Sigmoid colon (tissue), 7 donors: ENCODE measurements at places on chromosomes 7 and 10. TPM values are rescaled to one million over a fixed set of nuclear protein-coding genes. Genes with fewer than 3 reads are reported as not detected.

- H3K36me3 ChIP-seq, result no peaks in the 10 kb centered on the region
- no peaks in the 10 kb centered on the region for H3K4me1 ChIP-seq
- no peak overlapping the region for H3K4me3 ChIP-seq
- DNase-seq, result no peak
- H3K27me3 ChIP-seq, result no peaks in the 10 kb centered on the region
These were observed 623.6 kb downstream of the PTPRN2 start for GRCh38 chr7:157964016-157964415.

DNA sequence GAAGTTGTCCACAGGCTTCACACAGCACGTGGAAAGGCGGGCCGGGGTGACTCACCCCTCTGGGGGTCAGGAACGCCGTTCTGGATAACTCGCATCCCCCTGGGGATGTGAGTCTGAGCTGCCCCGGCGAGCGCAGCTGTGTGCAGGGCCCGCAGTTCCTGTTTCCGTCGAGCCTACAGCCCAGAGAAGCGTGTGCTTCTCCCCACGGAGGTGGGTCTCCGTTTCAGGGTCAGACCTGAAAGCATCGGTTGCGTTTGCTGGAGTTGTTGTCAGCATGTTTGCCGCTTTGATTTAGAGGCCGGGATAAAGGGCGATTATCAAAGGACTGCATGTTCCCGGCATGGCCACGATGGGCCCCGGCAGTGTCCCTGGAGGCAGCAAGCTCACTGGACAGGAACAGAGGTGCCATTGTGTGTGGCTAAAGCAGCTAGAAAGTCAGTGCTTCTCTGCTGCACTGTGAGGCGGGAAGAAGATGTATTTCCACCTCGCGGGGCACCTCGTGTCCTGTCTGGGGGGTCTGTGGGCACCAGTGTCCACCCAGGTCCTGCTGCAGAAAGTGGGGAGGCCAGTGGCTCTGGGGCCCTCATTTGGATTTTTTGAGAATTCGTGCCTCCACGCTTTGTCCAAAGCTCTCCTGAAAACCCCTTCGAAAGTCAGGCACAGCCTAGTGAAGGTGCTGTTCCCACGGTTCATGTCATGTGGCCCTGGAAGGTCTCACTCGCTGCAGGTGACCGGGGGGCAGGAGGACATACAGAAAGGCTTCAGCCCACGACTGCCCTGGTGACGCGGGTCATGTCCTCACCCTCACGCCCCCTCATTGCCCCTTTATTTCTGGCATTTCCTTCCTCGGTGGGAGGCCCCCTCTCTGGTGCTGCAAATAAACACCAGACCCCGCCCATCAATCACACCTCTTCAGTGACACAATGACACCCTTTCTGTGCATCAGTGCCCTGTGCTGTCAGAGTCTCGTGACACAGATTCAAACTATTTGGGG is 27.4 kb upstream of the GDI2 start:
- no peak for DNase-seq
- H3K27me3 ChIP-seq, result no peaks in the 10 kb centered on the region
- no peaks in the 10 kb centered on the region for H3K36me3 ChIP-seq
- no peak overlapping the region for H3K4me3 ChIP-seq
- no peak overlapping the region for H3K27ac ChIP-seq

GRCh38 chr7:84950836-84951235 is 236.0 kb downstream of the SEMA3D start:
- no peaks in the 10 kb centered on the region for H3K36me3 ChIP-seq
- no peak overlapping the region for H3K27ac ChIP-seq
- no peak for DNase-seq
- no peaks in the 10 kb centered on the region for H3K27me3 ChIP-seq

DNA sequence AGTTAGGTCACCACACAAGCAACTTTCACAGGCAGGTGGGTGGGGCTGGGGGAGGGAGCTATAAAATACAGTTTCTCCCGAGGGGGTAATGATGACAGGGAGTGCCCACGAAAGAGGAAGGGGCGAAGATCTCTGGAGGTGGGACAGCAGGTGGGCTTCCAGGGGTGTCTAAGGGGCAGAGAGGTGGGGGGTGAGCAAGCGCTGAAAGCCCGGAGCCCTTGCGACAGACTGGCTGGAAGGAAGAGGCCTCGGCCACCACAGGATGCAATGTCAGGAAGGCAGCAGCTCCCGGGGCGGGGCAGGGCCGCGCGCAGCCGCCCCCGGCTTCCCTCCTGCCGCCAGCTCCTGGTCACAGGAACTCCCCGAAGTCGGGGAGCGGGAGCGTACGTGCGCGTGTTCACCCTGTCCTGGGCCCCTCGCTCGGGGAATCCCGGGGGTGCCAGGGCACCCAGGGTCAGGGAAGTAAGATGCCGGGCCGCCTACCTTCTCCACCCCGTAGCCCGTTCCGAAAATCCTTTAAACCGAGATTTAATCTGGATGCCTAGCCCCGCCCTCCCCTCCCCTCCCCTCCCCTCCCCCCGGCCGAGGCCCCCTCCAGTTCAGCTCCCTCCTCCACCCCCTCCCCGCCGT is 105.2 kb upstream of the PPIF start:
- H3K27ac ChIP-seq, result peak overlapping the region; percentile 98
- peaks cover 89% of the 10 kb centered on the region for H3K4me1 ChIP-seq
- no peaks in the 10 kb centered on the region for H3K36me3 ChIP-seq
- H3K4me3 ChIP-seq, result peak overlapping the region; percentile 37
- peak; percentile 88 for DNase-seq

DNA sequence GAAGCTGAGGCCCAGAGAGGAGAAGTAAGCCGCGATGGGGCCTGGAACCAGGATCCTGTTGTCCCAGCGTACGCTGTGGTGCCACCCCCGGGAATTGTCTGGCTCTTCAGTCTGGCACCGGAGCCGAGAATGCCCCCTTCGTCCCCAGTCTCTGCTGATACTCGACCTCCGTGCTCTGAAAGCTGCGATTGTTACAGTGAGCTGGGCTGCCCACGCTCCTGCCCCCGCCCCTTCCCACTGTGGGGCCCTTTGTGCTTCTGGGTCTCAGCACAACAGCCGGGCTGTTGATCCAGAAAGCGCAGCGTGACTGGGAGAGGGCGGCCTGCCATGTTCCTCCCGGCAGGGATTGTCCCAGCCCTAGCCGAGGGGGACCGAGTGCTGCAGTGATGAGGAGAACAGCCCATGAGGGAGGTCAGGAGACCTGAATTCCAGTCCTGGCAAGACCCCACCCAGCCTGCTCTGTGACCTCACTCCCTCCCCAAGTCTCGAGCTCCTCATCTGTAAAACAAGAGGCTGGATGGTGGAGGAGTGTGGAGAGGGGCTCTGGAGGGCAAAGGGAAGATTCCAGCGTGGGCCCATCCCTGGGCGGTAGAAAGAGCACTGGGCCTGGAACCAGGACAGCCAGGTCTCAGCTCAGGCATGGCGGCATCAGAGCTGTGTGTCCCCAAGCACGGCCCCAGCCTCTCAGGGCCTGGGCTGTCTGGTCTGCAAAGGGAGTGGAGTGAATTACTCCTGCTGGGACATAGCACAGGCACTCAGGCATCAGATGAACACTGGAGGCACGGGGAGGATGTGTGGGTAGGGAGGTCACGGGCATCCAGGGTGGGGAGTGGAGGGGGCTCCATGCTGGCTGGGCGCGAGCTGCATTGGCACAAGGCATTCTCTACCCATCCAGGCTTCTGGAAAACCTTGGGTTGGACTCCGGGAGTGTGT is 43.6 kb downstream of the TSPAN15 start:
- no peak overlapping the region for H3K4me3 ChIP-seq
- no peaks in the 10 kb centered on the region for H3K36me3 ChIP-seq
- H3K27me3 ChIP-seq, result no peaks in the 10 kb centered on the region
- H3K27ac ChIP-seq, result peak overlapping the region; percentile 82

The TCF7L2 gene
- total RNA-seq, result 20.3 TPM

- no peak overlapping the region for H3K4me3 ChIP-seq
- DNase-seq, result no peak
- no peaks in the 10 kb centered on the region for H3K36me3 ChIP-seq
- no peaks in the 10 kb centered on the region for H3K4me1 ChIP-seq
These were observed 257.2 kb downstream of the TWIST1 start for GRCh38 chr7:18860221-18860620.

The HIP1 gene
- 7.2 TPM for total RNA-seq

DNA sequence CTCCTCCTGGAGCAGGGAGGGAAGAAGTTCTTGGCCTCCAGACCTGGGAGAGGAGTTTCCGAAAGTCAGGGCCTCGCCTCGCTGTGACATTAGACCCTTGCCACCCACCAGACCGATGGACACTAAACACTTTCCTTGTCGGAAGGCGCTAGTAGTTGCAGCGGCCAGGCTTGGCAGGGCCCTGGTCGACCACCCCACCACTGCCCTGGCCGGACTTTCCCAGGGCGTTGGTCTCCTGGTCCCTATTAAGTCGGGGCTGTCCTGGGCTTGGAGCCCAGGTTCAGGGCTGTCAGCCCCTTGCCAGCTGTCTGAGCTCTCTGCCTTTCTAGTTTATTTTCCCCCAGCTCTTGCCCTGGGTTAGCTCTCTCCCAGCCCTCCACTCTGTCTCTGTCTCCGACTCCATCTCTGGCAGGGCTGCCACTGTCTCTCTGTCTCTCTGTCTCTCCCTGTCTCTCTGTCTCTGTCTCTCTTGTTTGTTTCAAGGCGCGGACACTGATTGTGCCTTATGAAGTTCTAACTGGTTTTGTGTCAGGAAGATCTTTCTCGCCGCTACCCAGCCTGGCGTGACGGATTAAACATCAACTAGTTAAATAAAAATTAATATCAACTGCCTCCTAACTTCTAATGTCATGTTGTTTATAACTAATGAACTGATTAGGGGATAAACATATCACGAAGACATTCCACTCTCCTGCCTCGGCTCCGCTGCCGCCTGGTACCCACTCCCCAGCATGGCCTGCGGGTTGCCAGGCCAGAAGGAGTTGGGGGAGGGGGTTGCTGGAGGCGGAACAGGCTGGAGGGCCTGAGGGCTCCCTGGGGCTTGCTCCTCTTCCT is 13.8 kb upstream of the PAX2 start:
- no peaks in the 10 kb centered on the region for H3K36me3 ChIP-seq
- peaks cover 34% of the 10 kb centered on the region for H3K4me1 ChIP-seq
- H3K27me3 ChIP-seq, result peaks cover 37% of the 10 kb centered on the region
- H3K27ac ChIP-seq, result no peak overlapping the region
- H3K4me3 ChIP-seq, result no peak overlapping the region
- no peak for DNase-seq

- H3K36me3 ChIP-seq, result peaks cover 74% of the 10 kb centered on the region
- H3K4me1 ChIP-seq, result no peaks in the 10 kb centered on the region
- no peak overlapping the region for H3K4me3 ChIP-seq
These were observed 33.0 kb downstream of the PSAP start for GRCh38 chr10:71817831-71818655.

DNA sequence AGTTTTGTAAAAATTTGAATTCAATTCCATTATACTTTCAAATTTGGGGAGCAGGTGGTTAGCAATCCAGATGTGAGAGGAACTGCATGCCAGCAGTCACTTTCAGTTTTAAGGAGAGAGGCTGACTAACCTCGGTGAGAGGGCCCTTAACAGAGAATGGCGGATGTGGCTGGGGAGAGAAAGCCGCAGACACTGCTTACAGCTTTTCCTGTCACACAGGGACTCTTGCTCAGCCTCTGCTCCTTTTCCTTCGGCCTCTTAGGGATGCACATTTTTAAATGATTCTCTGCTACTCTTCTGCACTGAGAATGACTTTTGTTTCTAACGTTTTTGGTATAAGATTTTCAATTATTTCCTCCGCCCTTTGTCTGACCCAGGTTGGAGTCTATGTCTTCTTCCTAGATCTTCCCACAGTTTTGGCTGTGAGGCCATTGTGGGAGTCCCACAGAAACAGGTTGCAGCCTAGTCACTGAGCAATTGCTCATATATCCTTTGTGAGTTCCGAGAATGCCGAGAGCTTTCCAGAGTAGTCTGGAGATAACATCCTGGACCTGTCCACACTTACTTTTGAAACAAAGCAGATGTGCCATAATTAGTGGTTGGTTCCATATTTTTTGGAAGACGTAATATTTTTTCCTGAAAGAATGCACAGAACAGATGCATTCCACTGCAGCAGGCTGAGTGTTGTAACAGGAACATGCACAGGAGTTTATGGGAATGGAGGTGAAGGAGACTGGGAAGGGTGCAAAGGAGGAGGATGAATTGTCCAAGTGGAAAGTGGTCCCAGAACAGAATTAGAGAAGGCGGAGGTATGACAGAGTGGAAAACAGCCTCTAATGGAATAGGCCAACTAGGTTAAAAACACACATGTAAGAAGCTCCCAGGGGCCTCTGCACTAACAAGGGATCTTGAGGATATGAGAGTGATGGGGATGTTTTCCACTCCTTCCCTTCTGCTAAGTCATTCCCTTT is 168.0 kb upstream of the ZNF32 start:
- peak; percentile 76 for DNase-seq
- no peaks in the 10 kb centered on the region for H3K27me3 ChIP-seq

GRCh38 chr10:99329304-99329553 is at the start of gene CNNM1:
Gene CNNM1 (plus strand): TSS chr10:99329356. CDS start chr10:99329388, 32 bp downstream.
- DNase-seq, result peak; percentile 74
- peaks cover 18% of the 10 kb centered on the region for H3K4me1 ChIP-seq
- peak within 1 kb of the TSS; percentile 55 for H3K4me3 ChIP-seq
- peak within 1 kb of the TSS; percentile 59 for H3K27ac ChIP-seq
- no peaks in the 10 kb centered on the region for H3K36me3 ChIP-seq

The SLC4A2 gene
- 98.9 TPM for total RNA-seq

DNA sequence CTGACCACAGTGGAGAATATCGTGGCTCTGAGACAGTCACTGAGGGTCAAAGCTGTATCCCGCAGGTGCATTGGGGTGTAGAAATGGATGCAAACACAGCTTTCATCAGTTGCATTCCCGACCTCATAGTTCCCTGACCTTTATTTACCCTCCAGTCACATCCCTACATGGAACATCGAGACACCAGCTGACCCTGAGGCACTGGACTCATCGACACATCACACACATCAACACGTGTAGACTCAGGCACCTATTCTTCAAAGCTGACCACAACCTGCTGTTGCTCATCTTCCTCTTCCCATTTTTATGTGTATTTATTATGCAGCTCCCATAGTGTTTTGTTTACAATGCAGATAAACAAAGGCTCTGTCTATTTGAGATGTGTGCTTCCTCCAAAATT is 396.9 kb upstream of the NRP1 start:
- H3K36me3 ChIP-seq, result no peaks in the 10 kb centered on the region
- DNase-seq, result no peak
- no peak overlapping the region for H3K27ac ChIP-seq

DNA sequence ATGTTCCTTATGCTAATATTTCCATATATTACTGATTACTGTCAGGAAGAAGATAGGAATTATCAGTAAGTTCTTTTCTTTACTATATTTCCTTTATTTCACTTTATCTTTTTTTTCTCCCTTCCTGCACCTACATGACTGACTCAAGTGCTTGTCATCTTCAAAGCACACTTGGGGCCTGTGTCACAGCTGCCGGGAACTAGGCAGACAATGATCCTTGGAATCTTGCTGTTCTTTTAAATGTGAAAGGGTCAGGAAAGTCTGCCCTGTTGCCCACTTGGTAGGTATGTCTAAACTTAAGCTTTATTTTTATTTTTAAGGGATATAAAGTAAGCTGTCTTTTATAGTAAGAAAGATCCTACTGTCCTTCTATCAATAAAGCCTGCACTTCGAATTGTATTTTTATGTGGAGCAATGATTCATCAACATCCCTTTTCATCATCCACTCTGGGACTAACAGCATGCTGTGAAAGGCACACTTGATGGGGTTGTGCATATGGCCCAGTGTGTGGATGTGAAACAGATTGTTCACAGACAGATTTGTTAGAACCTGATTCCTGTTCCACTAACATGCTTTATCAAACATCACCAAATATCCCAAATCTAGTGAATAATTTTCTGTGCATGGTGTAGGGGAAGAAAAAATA is 556.9 kb downstream of the DNAJB9 start:
- H3K27me3 ChIP-seq, result no peaks in the 10 kb centered on the region
- H3K36me3 ChIP-seq, result no peaks in the 10 kb centered on the region
- H3K4me3 ChIP-seq, result no peak overlapping the region
- no peak overlapping the region for H3K27ac ChIP-seq
- no peak for DNase-seq

The NUTM2B gene
- total RNA-seq, result not detected
